Fibroblast of the aortic adventitia (primary cell): ENCODE measurements at places on chromosomes 2 and 18.

DNA sequence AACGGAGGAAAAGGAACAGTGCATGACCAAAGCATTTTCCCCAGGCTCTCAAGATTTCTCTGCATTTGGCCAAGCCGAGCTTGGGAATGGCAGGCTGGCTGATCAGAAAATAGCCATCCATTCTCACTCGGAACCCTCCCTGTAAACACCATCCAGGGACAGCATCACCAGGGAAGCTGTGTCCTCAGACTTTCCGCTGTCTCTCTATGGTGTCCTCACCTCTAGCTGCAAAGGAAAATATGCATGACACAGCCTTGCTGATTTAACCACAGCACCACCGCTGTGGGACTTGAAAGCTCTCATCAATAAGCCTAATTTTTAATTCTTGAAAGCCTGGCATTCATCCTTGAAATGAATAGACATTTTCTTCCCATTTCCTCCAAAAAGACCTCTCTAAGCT, 311.7 kb downstream of the EIPR1 start:
- DNase-seq: no peak

GRCh38 chr18:79507546-79508480, 112.1 kb downstream of the NFATC1 start:
- peak; percentile 70 for DNase-seq

- DNase-seq: no peak
Observed at GRCh38 chr2:54464341-54464740, 8.2 kb downstream of the SPTBN1 start.

DNA sequence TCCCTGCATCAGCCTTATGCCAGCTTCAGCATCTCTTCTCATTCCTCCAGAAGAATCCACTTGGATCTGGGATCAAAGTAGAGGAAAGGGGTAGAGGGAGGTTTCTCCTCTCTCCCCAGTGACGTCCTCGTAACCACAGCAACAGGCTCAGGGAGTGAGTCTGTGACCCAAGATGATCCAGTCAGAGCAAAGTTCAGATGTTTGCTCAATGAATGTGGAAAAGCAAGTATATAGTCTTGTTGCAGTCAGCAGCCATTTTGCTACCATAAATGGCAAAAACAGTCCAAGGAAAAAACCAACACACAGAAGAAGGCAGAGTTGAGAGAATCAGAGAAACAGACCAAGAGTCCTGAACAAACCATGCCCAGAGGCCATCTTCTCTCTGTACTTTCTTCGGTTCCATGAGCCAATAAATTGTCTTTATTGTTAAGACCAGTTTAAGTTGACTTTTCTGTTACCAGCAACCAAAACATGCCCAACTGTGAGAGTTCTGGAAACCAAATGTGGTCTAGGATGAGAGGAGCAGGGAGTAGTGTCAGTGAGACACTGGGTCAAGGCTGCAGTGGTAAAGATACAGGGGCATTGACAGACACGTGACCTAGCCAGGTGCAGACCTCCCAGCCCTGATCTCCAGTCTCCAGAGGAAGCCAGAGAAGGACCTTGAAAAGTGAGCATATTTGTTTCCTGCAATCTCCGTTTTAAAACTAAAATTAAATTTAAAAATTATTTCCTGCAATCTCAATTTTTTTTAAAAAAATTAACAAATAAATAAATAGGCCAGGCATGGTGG, 3.2 kb upstream of the CXCR1 start:
- DNase-seq: no peak
